ENCODE measurements at places on chromosomes 3 and 15.

DNA sequence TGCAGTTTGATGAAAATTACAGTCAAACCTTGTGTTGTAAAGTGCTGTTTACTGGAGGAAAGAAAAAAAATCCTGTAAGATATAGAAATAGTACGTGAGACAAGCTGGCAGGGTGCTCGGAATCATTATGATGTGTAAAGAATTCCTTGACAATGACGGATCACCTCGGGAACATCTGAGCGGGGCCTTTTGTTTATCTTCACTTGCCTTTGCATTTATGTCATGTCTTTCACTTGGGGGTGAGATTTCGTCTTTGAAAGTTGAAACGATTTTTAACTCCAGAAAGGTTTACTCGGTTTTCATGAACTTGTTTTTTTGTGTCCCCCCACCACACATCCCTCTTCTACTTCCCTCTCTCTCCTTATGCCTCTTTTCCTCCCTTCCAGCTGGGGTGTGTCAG is 128.3 kb upstream of the VEPH1 start:
- DNase-seq: no peak

DNA sequence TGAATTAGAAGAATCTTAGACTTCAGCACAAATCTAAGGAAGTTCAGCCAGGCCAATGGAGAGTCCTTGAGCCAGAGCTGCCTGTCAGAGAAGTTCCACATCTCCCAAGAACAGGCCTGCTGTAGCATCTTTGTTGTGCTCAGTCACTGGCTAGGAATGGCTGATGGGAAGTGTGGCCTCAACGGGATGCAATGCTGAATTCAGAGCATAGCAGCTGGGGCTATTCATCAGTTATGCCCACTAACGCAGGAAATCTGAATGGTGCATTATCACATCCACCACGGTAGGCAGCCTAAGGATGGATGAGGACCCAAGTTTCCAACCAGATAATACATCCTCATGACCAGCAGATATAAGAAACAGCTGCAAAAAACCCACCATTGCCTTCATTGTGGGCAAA is 3.2 kb upstream of the EIF1B start:
- no peak for DNase-seq

DNA sequence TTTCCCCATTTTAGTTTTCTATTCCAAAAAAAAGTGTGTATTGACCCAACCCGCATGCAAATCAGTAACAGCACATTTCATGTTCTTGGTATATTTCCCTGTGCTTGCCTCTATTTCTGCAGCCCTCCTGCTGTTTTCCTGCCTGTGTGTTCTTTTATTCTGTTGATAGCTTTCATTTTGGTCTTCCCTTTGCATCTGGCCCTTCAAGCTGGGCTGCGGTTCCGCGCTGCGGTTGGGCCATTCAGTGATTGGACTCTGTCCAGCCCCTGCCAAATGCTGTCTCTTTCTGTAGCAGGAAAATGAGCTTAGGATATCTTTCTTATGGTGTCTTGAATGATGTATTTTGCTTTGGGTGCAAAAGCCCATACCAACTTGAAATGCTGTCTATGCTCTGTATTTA is 49.9 kb downstream of the ZNF621 start:
- no peak for DNase-seq

DNA sequence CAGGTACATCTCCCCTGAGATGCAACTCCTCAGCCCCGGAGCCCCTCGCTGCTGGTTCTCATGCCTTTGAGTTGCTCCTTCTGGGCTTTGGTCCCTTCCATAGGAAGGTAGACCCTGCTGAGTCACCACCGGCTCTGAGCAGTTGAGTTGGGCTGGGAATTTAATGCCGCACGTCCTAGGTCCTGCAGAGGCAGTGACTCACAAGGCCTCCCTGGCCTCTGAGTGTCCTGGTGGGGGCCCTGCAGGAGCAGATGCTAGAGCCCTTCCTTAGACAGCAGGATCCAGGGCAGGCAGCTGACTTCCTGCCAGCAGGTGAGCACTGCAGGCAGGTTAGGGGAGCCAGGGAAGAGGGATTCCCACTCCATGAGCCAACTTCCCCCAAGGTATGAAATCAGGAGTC is 5.5 kb upstream of the NTRK3 start:
- DNase-seq: no peak

DNA sequence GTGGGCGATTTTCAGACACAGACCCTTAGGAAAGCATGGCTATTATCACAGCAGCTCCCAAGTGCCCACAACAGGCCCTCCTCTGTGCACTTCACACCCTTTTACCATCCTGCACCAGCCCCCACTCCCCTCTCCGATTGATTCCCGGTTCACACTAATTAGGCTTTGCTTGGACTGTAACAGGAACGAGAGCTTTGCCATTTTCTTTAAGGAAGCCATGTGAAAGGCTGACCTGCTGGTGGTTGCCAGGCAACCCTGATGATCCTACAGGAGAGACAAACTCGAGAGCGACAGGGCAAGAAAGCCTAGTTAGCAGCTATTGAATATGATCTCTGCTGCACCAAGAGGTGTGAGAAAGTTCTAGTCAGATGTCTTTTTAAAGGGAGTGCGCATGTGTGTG is 28.2 kb upstream of the DET1 start:
- DNase-seq: no peak

DNA sequence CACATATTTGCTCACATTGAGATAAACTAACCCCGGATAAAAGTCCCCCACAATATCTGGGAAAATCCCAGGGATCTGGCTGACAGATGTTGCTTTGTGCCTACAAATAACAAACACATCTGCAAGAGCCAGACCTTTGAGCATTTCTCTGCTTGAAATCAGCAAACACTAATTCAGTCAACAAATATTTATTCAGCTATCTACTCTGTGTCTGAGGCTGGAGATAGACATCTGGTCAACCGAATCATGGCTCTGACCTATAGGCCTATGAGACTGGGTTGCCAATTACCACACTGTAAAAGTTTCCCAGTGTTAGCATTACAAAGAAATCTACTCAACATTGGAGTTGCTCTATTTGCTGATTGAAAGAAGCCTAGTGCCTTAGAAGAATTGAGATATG is 201.1 kb upstream of the CADPS start:
- DNase-seq: no peak

DNA sequence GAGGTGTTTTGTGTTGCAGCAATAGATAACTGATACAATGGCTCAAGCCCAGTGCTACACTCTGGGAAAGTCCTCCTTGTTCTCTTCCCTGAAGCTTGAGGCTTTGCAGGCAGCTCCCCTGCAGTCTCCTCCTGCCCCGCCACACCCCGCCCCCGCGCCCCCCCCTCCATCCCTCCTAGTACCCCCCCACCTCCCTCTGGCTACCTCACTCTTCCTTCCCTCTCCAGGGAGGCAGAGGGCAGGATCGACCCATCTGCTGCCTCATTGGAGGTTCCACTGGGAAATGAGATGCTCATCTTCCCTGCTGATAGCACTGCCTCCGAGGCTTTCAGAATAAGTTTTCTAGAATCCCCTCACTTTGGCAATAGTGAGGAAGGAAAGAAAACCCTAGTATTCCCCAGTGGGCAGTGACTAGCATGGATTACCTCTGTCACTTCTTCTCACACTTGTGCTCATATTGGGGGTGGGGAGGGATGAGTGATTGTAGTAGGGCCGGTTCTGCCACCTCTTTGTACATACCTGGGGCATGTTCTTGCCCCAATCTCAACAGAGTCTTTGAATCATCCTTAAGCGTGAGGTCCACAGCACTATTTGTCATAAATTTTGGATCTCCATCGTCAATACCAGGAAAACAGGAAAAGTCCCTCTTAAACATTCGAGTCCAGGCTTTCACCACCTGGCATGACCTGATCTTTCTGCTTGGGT is 16.3 kb upstream of the RAB7A start:
- no peak for DNase-seq

- no peak for DNase-seq
Measured at GRCh38 chr3:141011997-141012262, 39.2 kb upstream of the SPSB4 start.

Data from AG09319 (cell line).